Stromal cell of bone marrow (primary cell): ENCODE measurements at places on chromosomes 7 and 10.

DNA sequence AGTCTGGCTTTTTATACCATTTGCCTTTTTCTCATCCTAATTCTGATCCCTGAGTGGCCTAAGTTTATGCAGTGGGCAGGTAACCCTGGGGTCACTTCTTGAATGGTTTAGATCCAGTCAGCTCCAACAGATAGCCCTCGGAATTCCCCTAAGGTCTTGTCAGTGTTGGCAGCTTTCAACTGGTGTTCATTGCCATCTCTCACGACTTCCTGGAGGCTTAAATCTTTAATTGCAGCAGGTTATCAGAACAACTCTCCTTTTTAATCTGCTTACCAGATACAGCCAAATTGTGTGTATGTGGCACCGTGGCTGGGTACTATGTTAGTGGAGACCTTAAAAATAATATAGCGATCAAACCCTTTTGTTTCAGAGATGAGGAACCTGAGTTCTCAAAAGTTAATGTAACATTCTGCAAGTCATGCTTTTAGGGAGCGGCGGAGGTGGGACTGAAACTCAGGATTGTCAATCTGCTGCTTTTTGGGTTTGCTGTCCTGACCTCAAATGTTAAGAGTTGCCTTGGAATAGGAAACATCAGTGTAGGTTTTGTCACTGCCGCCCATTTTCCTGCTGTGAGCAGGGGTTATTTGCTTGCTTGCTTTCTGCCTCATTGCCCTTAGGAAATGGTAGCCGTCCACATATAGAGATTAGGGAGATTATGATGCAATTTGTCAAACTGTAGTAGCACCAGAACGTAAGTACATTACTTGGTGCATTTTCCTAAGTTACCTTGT lies 818 bp downstream of the DLD start:
- DNase-seq, result no peak

- no peak for DNase-seq
Measured at GRCh38 chr10:58714409-58714808, 201.7 kb downstream of the BICC1 start.

DNA sequence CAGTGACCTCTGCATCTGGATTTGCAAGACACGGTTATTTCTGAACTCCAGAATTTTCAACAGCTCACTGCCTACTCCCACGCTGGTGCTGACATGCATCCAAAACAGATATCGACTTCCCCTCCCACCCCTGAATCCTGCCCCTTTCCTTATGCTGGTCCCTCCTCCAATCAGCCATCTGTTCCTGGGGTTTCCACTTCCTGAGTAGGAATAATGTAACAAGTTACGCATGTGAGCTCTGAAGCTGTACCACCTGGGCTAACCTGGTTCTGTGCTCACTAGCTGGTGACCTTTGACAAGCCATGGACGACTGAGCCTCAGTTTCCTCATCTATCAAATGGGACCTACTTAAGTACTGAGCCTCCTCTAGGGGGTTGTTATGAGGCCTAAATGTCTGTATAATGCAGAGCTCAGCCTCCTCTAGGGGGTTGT lies 1.7 kb upstream of the NCAPG2 start:
- no peak for DNase-seq

DNA sequence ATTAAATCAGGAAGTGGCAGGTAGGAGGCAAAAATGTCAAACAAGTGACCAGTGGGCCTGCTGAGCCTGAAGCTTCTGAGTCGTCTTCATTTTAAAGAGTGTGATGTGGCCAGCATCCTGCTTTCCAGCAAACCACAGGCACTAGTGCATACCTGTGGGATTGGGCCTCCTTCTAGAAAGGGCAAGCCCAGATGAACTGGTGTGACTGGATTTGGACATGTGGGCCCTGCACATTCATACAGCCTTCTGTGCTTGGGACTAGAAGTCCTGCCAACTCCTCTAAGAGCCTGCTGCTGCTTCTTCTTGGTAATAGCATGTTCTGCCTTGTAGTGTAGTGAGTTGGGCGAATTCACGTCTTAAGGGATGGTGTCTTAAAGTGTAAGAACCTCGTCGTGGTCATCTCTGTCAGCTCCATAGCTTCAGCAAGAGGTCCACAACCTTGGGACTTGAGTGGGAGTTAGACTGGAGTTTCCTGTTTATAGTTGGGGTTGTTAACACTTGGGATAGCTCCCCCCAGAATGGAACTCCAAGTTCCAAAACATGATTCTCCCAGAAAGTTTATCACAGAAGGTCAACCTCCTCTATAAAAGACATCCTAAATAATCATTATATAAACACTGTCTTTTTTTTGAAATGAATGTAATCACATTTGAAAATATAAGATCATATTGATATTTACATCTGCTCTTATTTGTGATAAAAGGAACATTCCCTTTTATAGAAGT lies 11.2 kb downstream of the BMPER start:
- DNase-seq, result no peak

- no peak for DNase-seq
Measured at GRCh38 chr10:5600908-5601307, 65.5 kb downstream of the ASB13 start.
